ENCODE measurements at places on chromosomes 6 and 20.

- DNase-seq, result no peak
Observed at GRCh38 chr6:33723371-33724085, 12.0 kb upstream of the UQCC2 start.

GRCh38 chr20:34249291-34249690, 8.1 kb downstream of the ASIP start:
- no peak for DNase-seq

GRCh38 chr6:5782783-5783547, 223.8 kb downstream of the NRN1 start:
- DNase-seq, result peak; percentile 67

DNA sequence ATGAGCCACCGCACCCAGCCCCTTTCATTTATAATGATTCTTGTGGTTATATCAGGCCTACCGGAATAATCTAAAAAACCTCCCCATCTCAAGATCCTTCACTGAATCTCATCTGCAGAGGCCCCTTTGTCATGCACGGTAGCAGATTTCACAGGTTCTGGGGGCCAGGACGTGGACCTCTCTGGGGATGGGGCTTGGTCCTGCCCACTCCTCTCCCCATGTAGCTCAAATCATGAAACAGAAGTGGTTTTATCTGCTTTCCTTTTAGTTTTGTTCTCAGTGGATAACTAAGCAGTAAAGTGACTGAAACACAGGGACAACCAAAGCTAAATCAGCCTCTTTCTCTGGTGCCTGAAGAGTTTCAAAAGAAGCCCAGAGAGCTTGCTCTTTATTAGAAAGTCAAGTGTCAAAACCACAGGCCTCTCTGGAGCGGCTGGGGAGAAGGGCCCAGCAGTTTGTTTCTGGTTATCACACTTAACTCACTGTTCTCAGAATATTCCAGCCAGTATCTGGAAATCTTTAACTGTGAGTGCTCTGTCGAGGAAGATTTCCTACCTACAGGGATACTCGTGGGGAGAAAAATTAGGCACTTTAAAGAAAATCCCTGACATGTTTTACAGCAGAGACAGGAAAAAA, 60.6 kb upstream of the FAM184A start:
- DNase-seq, result no peak

- peak; percentile 49 for DNase-seq
Observed at GRCh38 chr20:34579191-34579978, 20.9 kb downstream of the MAP1LC3A start.

DNA sequence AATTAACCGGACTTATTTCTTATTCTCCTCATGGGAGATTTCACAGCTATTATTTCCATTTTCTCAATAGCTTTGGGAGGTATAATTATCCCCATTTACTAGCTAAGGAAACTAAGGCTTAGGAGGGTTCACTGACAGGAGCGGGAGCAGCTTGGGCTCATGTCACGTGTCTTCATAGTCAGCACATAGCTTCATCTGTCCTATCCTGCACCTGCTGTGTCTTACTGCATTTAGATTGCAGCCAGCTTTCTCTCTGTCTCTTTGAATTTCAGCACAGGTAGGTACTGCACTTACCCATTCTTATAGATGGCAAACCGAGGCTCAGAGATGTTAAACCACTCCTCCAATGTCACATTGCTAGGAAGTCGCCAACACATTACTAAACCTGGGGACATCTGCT, 839.9 kb downstream of the MAFB start:
- DNase-seq, result no peak

- no peak for DNase-seq
Observed at GRCh38 chr6:116028233-116028632, 32.5 kb downstream of the FRK start.

GRCh38 chr6:118876198-118876597, 17.8 kb upstream of the ASF1A start:
- no peak for DNase-seq

DNA sequence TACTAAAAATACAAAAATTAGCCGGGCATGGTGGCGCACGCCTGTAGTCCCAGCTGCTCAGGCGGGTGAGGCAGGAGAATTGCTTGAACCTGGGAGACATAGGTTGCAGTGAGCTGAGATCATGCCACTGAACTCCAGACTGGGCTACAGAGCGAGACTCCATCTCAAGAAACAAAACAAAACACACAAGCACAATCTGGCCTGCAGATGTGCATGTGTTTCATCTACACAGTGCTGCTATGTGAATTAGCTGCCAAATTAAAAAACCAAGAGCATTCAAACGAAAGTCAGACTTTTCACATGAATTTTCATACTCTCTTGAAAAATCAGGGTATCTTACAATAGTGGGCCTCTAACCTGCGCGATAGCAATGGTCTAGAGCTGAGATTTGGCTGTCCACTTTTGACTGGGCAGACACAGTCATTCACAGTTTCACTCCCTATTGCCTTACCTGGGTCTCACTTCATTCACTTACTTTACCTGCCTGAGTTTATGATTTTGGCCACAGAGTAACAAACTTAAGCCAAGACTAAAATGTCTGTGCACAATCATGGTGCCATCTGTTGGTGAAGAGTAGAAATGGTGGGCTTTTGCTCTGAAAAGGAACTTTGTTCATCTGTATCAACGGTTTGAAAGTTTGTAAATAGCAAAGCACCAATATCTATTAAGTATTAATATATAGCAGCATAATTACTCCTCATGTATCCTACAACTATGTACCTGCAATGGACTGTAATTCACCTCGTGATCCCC, 138.5 kb upstream of the UST start:
- no peak for DNase-seq

All from NCI-H82 (cell line).